ENCODE measurements at places on chromosomes 12 and 14.

DNA sequence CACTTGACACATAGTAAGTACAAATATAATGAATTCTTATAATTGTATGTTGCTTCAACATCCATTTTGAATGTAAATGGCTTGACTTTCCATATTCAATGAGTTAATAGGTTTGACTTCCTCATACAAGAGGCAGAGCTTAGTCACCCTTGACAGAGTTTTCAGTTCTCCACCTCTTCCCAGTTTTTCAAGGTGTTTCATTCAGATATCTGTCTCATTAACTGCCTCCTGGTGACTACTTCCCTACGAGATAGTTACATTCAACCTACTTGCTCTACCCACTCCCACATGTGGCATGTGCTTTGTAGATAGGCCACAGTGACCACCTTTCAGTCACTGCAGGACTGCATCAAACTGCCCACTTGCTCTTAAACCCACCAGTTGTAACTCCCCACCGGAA is 60.0 kb downstream of the MYF5 start:
- no peak for DNase-seq

DNA sequence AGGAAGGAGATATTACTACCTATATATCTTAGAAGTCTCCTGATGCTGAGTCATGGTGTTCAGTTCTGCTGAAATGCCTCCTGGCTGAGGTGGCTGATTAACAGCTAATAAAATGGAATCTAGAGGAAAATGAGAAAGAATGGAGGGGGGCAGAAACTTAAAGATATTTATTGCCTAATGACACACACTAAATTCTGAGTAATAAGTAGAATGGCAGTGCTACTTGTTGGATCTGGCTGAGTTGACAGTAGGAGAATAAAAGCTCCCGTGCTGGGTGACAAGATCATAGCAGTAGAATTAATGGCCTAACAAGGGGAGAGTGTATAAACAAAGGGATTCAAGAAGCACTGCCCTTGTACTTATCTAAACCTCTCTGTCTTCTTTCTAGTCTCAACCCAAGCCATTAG is 137.5 kb downstream of the CNTN1 start:
- DNase-seq = no peak

GRCh38 chr14:77219591-77219990 is 38.0 kb downstream of the TMEM63C start:
- DNase-seq = no peak

DNA sequence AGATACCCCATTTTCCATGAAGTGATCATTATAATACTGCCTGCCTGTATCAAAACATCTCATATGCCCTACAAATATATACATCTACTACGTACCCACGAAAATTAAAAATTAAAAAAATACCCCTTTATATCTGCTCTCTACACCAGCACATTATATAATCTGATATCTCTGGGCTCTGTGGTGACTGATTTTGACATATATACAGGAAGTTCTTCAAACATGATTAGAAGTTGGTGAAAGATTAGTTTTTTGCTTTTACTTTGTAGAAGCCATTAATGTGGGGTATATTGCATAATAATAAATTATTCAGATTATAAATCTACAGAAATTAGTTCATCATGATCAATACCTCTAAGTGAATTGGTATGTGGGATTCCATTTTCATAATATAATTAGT is 126.7 kb upstream of the MDM1 start:
- no peak for DNase-seq

DNA sequence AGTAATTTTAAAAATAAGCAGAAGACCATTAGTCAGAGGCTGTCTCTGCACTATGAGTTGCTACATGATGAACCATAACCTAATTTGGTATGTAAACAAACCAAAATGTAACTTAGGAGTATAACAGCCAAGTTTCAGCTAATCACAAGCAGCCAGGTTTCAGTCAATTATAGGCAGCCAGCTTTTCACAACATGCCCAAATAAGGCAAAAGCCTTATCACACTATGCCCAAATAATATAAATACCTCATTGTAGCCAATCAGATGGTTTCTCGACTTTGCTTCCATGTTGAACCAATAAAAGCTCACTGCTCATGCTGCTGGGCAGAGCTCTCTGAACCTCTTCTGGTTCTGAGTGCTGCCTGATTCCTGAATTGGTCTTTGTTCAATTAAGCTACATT is 38.6 kb downstream of the GARIN6 start:
- no peak for DNase-seq

GRCh38 chr12:67068204-67068731 is 200.9 kb upstream of the CAND1 start:
- no peak for DNase-seq

GRCh38 chr12:76277480-76277879 is 70.7 kb downstream of the BBS10 start:
- peak; percentile 73 for DNase-seq

DNA sequence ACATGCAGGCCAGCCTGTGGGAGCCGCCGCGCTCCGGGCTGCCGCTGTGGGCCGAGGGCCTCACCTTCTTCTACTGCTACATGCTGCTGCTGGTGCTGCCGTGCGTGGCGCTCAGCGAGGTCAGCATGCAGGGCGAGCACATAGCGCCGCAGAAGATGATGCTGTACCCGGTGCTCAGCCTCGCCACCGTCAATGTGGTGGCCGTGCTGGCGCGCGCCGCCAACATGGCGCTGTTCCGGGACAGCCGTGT is 2.9 kb downstream of the TMEM121 start:
- DNase-seq = no peak

- no peak for DNase-seq
Measured at GRCh38 chr12:126389220-126389841, 1324.1 kb downstream of the AACS start.

DNA sequence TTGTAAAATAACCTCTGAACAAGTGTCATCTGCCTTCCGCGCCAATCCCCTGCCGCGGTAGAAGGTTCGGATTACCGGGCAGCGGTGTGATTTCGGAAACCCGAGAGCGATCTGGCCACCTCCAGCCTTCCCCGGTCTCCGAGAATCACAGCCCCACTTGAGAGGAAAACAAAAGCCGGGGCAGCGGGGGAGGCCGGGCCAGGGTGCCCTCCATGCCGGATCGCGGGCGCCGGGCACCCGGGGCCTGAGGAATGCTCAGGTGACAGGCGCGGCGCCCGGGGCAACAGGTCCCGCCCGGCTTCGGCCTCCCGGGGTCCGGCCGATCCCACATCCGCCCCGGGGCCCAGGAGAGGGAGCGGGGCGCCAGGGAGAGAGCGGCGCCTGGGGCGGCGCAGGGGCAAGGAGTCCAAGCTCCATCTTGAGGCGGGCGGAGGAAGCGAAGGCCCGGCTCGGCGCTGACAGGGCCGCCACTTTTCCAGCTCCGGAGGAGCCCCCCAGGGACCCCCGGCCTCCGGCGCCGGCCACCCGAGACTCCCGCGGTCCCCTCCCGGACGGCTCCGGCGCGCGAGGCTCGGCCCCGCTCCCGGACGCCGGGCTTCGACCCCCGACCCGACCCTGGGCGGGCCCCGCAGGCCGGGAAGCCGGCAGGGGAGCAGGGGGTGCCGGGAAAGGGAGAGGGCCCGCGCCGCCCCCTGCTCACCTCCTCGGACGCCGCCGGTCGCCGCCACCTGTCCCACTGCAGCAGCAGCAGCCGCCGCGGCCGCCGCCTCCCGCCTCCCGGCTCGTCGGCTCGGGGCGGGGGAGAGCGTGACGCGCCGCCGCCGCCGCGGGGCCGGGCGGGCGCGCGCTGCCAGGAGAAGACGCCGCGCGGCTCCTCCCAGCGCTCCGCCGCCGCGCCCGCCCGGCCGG is at the start of gene CLIP1:
Gene CLIP1 (minus strand): TSS at position 849 of the 909 bp plus-strand sequence. CDS start 42,217 bp downstream, outside the sequence.
- peak; percentile 53 for DNase-seq

GRCh38 chr14:88554457-88555286 is at the start of gene PTPN21:
TSS of gene PTPN21 (minus strand) at chr14:88555007. CDS start at chr14:88550417, 4,590 bp downstream.
- DNase-seq = peak; percentile 36
